AG10803 (cell line): ENCODE measurements at places on chromosomes 7 and 10.

- no peak for DNase-seq
Measured at GRCh38 chr10:116082206-116082605, 190.8 kb downstream of the GFRA1 start.

- no peak for DNase-seq
Measured at GRCh38 chr10:44334091-44334490, 50.8 kb downstream of the CXCL12 start.

DNA sequence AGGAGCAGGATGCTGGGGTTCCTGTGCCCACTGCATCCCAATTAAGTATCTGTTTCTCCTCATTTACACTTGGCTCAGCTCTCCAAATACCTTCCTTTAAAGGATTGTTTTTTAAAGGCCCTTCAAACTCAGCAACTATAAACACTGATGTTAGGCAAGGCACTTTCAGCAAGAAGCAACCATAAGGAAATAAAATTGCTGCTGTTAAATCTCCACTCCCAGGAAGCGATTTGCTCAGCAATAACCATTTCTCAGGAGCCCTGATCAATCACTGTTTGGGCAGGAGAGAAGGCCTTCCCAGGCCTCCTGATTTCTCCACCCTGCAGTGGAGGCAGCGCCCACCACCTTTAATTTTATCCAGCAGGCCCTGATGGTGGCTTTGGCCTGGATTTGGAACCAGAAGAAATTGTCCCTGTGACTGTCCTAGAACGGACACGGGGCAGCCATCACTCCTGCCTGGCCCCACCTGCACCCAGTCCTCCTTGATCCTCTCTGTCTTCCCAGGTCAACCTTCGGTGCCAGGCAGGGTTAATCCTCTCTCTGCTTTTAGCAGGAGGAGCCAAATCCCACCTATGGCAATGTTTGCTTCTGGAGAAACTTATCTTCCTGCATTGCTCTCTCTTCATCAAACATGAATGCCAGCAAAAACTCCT lies 199.8 kb downstream of the PLXNA4 start:
- DNase-seq = no peak

DNA sequence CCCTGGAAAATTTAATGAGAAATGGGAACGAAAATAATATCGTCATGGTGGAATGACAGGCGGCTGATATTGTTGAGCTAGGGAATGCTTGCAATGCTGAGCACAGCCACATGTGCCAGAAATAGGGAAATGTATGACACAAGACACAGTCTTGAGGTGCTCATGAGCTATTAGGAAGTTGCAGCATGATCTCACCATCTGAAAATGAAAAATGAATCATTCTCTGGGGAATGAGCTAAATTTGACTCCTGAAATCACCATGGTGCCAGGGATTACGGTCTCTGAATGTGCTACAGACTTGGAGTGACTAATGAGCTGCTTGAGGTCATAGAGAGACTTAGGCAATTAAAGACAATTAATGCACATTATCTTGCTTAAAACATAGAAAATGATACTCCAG lies 845.0 kb downstream of the CNTNAP2 start:
- peak; percentile 93 for DNase-seq

DNA sequence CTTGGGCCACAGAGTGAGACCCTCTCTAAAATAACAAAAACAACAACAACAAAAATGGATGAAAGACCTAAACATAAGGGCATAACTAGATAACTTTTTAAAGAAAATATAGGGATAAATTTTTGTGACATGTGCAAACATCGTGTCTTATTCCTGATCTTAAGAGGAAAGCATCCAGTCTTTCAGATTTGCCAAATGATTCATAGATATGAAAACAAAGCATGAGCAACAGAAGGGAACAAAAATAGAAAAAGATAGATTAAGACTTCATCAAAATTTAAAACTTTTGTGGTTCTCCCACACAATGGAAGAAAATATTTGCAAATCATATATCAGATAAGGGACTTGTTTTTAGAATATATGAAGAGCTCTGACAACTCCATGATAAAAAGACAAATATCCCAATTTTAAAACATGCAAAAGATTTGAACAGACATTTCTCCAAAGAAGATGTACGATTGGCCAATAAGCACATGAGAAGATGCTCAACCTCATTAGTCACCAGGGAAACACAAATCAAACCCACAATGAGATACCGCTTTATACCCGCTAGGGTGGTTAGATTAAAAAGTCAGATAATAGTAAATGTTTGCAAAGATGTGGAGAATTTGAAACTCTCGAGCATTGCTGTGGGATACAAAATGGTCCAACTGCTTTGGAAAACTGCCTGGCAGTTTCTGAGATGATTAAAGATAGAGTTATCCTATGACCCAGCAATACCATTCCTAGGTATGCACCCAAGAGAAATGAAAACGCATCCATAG lies 20.3 kb downstream of the PPIF start:
- DNase-seq = peak; percentile 48
